Endothelial cell of umbilical vein (primary cell): ENCODE measurements at places on chromosomes 6 and 20. TPM values are rescaled to one million over a fixed set of nuclear protein-coding genes. Genes with fewer than 3 reads are reported as not detected.

The TFAP2D gene
- not detected in 2 replicates for total RNA-seq

The KHDRBS2 gene
- not detected in 2 replicates for total RNA-seq

The ZMYND8 gene
- 75.2 and 76.3 TPM in 2 replicates for total RNA-seq

The CCDC28A gene
- 10.5 and 12.8 TPM in 2 replicates for total RNA-seq

The FRMD1 gene
- not detected in 2 replicates for total RNA-seq

The MEI4 gene
- total RNA-seq = not detected in 2 replicates

The PRSS16 gene
- not detected in 2 replicates for total RNA-seq

The DEFB126 gene
- total RNA-seq = not detected in 2 replicates

The SLC22A23 gene
- 10.8 and 14.3 TPM in 2 replicates for total RNA-seq

The APCDD1L gene
- 0.88 and 1.4 TPM in 2 replicates for total RNA-seq

The ADGRF5 gene
- 37.9 and 50.0 TPM in 2 replicates for total RNA-seq

The LGSN gene
- not detected in 2 replicates for total RNA-seq

The COL9A3 gene
- total RNA-seq = 0.60 and 0.76 TPM in 2 replicates

The PBOV1 gene
- total RNA-seq = not detected in 2 replicates

The CLDN20 gene
- total RNA-seq = not detected in 2 replicates
